H9 (cell line): ENCODE measurements at places on chromosomes 6 and 20. TPM values are rescaled to one million over a fixed set of nuclear protein-coding genes. Genes with fewer than 3 reads are reported as not detected.

NFATC2 gene
- 0.57 and 0.61 TPM in 2 replicates for total RNA-seq

DNA sequence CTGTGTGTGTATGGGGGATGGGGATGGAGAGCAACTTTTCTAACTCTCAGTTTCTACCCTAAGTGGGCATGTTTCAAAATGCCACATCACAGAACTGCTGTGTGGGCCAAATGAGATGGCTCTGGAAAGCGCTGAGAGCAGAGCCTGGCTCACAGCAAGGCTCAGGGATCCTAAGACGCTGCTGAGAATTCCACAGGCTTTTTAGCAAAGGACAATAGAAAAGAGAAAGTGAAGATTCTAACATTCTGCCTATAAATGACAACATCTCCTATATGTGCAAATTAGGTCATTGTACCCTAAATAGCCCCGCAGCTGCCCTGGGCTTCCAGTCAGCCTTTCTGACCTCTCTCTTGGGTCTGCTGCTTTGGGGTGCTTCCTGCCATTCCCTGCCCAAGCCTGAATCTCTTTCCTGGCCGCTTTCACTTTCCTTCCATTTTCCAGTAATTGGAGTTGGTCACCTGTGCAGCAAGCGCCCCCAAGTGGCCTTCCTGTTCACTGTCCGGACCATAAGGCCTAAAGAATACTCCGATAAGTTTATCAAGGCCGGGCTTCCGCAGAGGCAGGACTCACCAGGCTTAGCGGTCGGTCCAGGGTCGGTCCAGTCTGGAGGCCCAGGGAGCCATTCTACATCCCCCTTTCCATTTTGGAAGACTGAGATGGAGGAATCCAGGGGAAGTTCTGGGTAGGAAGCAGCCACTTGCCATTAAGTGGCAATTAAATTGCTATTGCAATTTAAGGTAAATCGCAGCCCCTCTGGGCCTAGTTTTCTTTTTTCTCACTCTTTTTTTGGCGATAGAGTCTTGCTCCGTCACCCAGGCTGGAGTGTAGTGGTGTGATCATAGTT, 6.7 kb upstream of the DDR1 start:
- DNase-seq = peak; percentile 89
- no peaks in the 10 kb centered on the region for H3K27me3 ChIP-seq

DNA sequence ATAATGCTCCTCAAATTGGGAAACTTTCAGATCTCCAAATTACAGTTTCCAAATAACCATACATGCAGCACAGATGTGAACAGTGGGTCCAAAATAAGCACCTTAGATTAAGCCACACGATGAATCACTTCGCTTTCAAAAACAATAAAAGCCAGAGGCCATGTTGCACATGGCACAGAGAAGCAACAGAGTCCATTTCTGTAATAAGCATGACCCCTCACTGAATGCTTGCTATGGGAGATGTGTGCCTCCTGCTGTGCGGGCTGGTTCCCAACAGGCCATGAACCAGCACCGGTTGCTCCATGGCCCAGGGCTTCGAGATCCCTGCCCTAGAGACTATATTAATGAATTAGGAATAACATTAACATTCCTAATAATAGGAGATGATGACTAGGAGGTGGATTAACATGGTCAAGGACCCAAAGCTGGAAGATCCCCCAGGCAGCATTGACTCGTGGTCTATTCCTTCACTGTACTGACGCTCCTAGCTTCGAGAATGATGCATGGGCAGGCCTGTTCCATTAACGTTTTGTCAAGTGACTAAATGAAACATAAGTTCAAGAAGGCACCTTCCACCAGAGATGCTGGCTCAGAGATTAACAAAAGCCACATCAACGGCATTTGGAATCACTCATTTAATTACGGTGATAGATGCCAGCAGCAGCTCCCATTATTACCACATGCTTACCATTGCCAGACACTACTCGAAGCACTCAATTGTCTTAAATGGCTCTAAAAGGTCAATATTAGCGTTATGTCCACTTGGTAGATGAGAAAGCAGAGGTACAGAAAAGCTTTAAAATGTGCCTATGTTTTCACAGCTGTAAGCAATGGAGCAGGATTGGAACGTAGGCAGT, 470.6 kb upstream of the AGPAT4 start:
- no peak for DNase-seq
- no peaks in the 10 kb centered on the region for H3K27me3 ChIP-seq
- H3K4me1 ChIP-seq = no peaks in the 10 kb centered on the region
- H3K4me3 ChIP-seq = no peak overlapping the region
- no peaks in the 10 kb centered on the region for H3K36me3 ChIP-seq
- no peak overlapping the region for H3K27ac ChIP-seq

GRCh38 chr20:19785983-19786285, 27.9 kb downstream of the RIN2 start:
- no peak overlapping the region for H3K4me3 ChIP-seq
- no peaks in the 10 kb centered on the region; the same call in 1 of the 2 replicates for H3K36me3 ChIP-seq
- no peaks in the 10 kb centered on the region; the same call in 1 of the 2 replicates for H3K4me1 ChIP-seq
- no peak overlapping the region for H3K27ac ChIP-seq
- no peak for DNase-seq

DNA sequence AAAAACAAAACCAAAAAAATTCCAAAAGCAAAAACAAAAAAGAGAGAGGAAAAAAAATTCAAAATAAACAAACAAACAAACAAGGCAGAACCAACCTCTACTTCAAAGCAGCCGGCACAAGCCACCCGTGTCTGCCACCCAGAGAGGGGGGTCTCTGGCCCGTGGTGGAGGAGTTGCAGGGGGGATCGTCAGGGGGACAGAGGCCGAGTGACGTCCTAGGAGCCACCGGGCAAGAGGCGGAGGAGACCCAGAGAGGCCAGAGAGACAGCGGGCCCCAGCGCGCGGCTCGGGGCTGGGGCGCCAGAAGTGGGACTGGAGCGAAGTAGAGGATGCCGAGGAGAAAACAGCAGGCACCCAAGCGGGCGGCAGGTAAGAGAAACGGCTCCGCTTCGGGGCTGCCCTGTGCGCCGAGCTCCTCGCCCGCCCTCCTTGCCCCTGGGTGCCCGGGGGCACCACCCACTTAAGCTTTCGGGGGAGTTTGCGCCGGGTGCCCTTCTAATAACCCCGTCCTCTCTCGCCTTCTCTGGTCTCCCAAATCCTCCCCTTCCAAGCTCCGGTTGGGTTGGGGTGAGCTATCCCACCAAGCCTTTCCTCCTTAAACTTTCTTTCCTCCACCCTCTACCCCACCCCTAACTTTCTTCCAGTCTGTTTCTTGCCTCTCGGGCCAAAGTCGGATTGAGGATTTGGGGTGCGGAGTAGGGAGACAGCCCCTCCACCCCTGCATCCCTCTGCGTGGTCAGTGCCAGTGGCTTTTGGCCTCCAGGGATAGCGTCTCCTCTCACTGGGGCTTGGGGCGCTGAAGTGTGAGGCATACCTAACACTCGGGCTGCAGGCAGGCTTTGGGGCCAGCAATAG, 1.0 kb downstream of the TSHZ2 start:
- H3K27ac ChIP-seq = no peak overlapping the region
- peaks cover 3% of the 10 kb centered on the region; the same call in 1 of the 2 replicates for H3K27me3 ChIP-seq
- H3K36me3 ChIP-seq = no peaks in the 10 kb centered on the region
- H3K4me1 ChIP-seq = no peaks in the 10 kb centered on the region
- DNase-seq = peak; percentile 54
- H3K4me3 ChIP-seq = peak overlapping the region; percentile 98
